Activated T-cell treated with anti-CD3 and anti-CD28 coated beads for 48 hours (primary cell): ENCODE measurements at places on chromosomes 7 and 10.

DNA sequence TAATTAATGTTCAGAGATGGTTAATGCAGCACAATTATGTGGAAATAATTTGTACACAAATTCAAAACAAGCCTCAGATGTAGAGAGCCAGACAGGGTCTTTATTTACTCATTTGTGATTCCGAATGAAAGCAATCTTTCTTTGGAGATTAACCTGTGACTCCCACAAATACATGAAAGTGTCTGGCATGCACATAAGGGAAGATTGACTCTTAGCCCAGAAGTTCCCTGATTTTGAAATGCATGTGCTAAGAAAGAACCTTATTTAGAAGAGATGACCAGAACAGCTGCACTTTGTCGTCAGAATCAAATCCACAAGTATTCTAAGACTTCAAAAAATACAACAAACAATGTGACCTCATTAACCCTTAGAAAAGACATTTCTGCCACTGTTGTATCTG lies 45.1 kb downstream of the RNLS start:
- DNase-seq: no peak

DNA sequence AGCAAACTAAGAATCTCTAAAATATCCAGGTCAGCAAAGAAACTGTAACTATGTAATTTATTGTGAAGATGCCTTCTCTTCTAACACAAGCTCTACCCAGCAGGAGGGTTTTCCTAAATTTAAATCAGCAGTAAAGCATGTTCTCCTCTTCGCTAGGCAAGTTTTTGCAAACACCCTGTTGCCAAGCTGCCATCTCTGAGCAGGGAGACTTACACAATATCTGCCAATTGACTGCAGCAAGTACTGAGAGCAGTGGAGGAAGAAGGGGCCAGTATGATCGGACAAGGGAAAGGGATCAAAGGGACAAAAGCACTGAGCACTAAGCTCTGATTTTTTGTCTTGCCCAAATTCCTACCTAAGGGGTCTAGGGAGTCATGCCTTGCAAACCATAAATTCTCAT lies 16.0 kb upstream of the LANCL2 start:
- no peak for DNase-seq

GRCh38 chr7:120033114-120033513 lies 239.9 kb upstream of the KCND2 start:
- no peak for DNase-seq

DNA sequence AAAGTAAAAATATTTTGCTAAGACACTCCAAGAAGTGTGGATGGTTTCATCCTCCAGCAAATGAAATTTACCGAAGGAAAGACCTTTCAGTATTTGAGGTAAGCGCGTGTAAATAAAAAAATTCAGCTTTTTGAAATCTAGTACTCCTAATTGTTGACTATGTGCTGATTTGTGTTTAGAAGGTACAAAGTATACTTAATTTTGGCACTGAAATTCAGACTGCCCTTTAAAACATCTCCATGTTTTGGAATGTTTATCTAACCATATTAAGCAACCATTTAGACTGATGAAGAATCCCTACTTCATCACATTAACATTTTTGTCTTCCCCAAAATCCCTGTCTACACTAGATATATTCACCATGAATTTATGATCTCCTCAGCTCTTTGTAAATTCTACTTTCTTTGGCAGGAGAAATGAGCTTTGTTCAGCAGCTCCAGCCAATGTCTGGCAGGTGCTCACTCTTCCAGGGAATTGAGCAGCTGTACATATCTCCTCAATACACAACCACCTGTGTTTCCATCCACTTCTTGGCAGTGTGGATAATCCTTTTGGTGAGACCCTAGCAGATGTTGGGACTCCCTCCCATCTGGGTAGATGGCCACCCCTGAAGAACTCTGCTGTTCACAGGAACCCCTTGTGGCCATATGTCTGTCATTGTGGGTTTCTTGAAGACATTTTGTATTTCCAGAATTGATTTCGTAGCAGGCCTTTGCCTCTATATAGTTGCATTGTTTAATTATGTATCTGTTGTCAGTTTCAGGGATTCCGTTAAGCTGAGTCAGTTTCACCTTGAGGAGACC lies 129.4 kb upstream of the SAMD8 start:
- no peak for DNase-seq

- DNase-seq: no peak
Measured at GRCh38 chr7:23971031-23971430, 261.0 kb downstream of the STK31 start.

GRCh38 chr7:46494028-46494427 lies 573.0 kb upstream of the IGFBP3 start:
- no peak for DNase-seq

DNA sequence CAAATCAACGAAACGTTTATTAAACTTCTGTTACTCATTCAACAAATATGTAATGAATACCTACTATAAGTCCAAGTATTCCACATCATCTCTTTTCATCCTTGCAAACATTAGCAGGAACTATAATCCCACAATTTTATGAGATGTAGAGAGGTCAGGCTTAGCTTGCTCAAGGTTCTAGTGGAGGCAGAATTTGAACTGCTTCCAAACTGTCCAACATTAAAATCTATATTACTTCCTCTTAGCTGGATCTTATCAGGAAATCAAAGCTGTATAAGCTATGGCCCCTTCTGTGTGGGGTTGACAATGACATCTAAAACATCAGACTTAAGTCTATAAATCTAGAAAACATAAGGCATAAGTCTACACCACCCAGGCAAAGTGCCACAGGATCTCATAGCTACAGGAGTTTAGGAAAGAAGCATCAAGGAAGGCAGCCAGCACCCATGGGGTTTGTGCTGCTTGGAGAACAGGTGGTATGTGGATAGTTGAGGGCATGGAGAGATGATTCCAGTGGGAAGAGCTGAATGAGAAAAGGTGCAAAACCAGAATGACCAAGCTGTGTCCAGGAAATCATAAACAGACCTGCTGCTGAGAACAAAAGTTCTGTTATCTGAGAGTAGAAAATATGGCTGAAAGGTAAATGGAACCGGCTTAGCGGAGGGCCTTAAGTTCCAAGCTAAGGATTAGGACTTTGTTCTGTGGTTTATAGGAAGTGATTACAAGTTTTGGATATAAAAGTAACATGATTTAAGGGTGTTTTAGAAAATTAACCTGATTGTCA lies 34.5 kb downstream of the PAPSS2 start:
- no peak for DNase-seq

DNA sequence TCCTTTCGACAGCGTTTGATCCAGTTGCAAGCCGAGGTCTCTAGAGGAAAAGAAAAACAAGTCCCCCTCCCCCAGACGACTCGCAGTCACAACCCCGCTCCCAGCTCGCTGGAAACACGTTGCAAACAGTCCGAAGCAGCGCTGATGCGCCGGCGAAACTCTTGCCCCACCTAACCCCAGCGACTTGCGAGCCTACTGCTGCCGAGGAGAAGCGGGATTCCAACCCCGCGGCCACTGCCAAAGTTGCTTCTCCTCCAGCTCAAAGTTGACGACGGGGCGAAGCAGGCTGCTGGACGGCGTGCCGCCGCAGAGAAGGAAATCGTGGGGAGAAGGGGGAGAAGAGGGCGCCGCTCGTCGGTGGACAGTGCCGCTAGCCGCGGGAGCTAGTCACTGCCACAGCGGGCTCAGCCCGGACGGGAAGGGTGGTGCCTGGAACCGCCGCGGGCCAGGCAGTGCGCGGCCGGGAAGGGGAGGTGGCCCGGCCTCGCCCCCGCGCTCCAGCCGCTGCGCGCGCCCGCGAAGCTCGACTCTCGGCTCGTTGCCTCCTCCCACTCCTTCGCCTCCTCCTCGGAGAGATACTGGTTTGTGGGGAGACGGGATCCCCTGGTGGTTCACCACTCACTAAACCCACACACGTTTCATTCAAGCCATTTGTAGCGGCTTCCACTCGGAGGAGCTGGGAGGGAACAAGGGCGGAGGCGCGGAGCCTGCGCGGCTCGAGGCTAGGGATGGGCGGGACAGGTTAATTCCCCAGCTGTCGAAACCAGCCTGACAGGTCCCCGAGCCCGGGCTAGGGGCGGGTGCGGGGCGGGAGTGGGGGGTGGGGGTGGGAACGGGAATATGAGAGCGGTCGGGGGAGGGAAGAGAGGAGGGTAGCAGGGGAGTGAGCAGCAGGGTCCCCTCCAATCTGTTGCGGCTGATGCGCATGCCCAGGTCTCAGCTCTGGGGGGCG lies at the start of gene GPR37:
GPR37 (minus strand) TSS at position 392 of the 952 bp plus-strand sequence. CDS start 816 bp downstream, outside the sequence.
- peak; percentile 33 for DNase-seq

- no peak for DNase-seq
Measured at GRCh38 chr7:96311967-96312366, 9.9 kb downstream of the SLC25A13 start.

GRCh38 chr10:24118246-24118645 lies 90.7 kb upstream of the KIAA1217 start:
- DNase-seq: no peak
